ENCODE measurements at places on chromosomes 7 and 10. TPM values are rescaled to one million over a fixed set of nuclear protein-coding genes. Genes with fewer than 3 reads are reported as not detected.

DNA sequence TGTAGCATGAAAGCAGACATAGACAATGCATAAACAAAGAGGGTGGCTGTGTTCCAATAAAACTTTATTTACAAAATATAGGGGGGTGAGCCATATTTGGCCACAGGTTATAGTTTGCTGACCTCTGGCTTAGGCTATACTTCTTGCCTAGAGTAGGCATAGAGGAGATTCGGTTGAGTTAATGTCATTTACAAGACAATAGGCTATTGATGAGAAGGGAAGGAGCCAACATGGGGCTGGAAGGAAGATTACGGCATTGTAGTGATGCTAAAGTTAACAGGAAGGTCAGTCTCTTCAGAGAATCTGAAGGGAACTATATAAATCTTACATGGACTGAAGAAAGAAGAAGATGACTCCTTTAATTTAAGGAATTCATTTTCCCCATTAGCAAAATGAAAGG, 463.5 kb downstream of the HTR7 start:
- no peaks in the 10 kb centered on the region for H3K36me3 ChIP-seq
- H3K4me3 ChIP-seq, result no peak overlapping the region
- no peak for DNase-seq
- H3K27ac ChIP-seq, result no peak overlapping the region

The FGFR2 gene
- total RNA-seq, result 47.1 TPM

The TUBB8 gene
- total RNA-seq, result not detected

DNA sequence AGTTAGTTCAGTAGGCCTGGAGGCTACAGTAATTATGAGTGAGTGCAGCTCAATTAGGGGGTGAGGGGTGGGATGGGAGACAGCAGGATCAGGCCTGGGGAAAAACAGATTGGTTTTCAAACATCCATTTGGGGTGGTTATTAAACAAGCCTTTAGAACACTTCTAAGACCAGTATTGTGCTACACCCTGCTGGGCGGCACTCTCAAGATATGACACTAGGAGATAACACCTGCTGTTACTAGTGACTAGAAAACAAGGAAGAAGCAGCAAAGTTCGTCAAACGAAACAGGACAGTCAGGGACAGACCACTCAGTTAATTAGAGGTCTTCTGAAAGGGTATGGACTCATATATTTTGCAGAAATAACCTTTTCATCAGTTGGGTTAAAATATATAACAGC, 353.6 kb downstream of the PTEN start:
- no peaks in the 10 kb centered on the region for H3K27me3 ChIP-seq
- H3K4me3 ChIP-seq, result no peak overlapping the region
- peaks cover 7% of the 10 kb centered on the region for H3K4me1 ChIP-seq

DNA sequence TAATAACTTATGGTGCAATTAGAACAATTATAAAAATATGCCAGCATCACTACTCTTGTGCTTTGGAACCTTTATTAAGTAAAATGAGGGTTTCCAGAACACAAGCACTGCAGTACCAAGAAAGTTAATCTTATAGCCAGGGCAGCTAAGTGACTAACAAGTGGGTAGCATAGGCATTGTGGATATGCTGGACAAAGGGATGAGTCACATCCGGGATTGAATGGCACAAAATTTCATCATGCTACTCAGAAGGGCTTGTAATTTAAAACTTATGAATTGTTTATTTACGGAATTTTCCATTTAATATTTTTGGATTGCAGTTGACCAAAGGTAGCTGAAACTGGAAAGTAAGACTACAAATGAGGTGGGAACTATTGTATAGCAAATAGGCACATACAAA, 250.6 kb downstream of the C7orf25 start:
- no peaks in the 10 kb centered on the region for H3K27me3 ChIP-seq
- DNase-seq, result no peak
- H3K4me3 ChIP-seq, result no peak overlapping the region
- no peaks in the 10 kb centered on the region for H3K4me1 ChIP-seq

DNA sequence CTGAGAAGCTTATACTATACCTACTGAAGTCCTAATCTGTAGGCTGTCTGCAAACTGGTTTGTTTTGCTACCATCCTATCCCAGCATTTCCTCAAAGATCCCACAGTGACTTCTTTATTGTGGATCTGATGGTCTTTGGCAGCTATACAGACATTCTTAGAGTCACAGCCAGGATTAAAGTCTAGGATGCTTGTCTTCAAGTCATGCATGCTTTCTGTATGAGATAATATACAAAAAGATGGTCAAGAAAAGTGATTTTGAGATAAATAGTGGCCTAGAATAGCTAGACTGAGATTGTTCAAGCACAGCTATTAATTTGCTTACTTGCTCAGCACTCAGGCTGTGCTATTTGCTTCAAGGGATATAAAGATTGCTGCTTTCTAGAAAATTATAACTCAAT, 454.4 kb downstream of the AUTS2 start:
- no peaks in the 10 kb centered on the region for H3K27me3 ChIP-seq
- H3K36me3 ChIP-seq, result no peaks in the 10 kb centered on the region
- no peak overlapping the region for H3K27ac ChIP-seq

DNA sequence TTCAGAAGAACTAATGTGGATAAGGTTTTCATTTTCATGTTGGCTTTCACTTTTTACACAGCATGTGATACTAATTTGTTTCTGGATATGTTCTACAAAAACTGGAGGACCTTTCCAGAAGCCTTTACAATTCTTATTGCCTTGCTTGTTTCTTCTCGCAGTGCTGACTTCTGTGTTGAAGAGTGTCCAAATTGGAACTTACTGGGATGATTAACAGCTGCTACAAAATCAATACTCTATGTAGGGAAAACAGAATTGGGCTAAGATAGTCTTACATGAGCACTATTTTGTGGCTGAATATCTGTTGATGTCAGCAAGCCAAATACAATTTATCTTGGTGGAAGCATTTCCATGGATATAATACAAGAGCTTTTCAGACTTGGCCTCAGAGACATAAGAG, 351.2 kb downstream of the DGKB start:
- no peaks in the 10 kb centered on the region for H3K4me1 ChIP-seq
- no peak overlapping the region for H3K4me3 ChIP-seq
- DNase-seq, result no peak
- no peaks in the 10 kb centered on the region for H3K36me3 ChIP-seq
- H3K27me3 ChIP-seq, result no peaks in the 10 kb centered on the region
- no peak overlapping the region for H3K27ac ChIP-seq

Measured in cardiac muscle cell (in vitro differentiated cells and primary cell).